ENCODE measurements at places on chromosomes 3 and 15.

DNA sequence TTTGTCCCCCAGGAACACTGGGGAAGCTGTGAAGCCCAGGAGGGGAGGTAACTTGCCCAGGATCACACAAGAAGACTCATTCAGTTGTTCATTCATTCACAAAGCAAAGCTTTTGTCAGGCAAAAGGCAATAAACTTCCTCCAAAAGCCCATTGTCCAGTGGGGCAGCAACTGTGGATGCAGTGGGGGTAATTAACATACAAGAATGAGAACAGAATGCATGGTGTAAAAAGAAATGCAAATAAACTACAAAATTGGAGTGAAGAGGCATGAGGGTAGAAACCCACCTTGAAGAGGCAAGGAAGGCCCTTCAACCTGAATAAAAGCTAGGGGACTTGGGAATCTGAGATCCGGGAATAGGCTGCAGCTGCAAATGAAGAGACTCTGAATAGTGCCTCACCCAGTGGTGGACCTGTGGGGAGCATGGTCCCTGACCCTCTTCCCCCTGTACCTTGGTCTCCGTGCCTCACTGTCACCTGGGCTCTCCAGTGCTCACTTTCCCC lies 363.6 kb downstream of the CLSTN2 start:
- DNase-seq, result no peak

DNA sequence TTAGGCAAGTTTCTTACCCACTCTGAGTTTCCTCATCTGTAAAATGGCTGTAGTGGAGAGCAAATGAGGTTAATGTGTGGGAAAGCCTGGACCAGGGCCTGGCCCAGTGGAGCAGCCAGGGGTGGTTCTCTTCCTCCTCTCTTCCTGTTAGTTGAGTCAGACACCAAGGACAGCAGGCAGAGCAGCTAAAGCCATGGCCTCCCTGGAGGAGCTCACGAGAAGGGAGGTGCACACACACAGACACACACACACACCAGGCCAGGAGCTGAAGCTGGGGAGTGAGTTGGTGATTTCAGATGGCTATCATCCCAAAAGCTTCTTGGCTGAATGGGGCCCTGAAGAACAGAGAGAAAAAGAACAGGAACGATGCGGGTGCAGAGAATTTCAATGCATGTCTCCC lies 33.2 kb upstream of the TSPAN3 start:
- DNase-seq, result no peak

DNA sequence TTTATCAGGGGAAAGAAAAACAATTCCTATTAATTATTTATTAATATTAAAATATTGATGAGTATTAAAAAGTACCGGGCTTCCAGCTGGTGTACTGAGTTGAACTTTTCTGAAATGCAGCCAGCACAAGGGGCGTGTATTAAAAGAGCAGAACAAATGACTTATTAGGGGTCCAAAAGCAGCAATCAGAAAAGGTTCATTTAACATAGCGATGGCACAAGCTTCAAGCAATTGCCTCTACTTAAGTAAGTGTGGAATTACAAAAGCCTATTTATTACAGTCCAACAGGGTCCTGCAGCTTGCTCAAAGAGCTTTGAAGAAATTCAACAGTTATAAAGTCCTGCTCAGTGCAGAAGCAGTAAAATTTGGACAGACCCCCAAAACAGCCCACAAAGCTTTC lies 285.6 kb downstream of the EPHA3 start:
- DNase-seq, result no peak

- no peak for DNase-seq
These were observed 124.3 kb upstream of the IGF1R start for GRCh38 chr15:98523912-98524662.

- no peak for DNase-seq
These were observed 53.6 kb upstream of the RBMS3 start for GRCh38 chr3:29227307-29227706.

- no peak for DNase-seq
These were observed 6.0 kb upstream of the RTP1 start for GRCh38 chr3:187191271-187191670.

DNA sequence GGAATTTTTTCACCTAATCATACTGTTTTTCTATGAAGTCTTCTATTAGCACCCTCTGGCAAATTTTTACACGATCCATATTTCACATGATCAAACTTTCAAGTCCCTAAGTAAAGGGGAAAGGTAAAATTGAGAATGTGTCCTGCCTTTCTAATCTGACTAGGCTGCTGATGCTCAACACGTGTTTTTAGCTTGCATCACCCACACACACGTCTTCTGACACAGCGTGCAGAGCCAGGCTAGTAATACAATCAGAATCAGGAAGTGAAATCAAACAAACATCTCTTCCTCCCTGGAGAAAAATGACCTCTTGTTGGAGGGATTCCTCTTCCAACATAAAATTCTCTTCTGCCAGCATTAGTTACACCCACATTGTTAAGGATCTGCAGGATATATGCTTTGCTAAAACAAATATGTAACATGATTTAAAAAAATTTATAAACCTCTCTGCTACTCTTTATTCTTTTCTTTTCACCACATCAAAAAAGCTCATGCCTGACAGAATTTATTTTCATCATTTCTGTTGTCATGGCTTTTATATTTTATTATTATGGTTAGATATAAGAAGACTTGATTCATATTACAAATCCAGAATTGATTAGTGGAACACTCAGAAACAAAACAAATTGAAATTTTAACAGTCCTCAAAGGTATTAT lies 122.4 kb downstream of the RAP2B start:
- peak; percentile 48 for DNase-seq

GRCh38 chr3:49713336-49714105 lies 6.0 kb downstream of the AMIGO3 start:
- no peak for DNase-seq

DNA sequence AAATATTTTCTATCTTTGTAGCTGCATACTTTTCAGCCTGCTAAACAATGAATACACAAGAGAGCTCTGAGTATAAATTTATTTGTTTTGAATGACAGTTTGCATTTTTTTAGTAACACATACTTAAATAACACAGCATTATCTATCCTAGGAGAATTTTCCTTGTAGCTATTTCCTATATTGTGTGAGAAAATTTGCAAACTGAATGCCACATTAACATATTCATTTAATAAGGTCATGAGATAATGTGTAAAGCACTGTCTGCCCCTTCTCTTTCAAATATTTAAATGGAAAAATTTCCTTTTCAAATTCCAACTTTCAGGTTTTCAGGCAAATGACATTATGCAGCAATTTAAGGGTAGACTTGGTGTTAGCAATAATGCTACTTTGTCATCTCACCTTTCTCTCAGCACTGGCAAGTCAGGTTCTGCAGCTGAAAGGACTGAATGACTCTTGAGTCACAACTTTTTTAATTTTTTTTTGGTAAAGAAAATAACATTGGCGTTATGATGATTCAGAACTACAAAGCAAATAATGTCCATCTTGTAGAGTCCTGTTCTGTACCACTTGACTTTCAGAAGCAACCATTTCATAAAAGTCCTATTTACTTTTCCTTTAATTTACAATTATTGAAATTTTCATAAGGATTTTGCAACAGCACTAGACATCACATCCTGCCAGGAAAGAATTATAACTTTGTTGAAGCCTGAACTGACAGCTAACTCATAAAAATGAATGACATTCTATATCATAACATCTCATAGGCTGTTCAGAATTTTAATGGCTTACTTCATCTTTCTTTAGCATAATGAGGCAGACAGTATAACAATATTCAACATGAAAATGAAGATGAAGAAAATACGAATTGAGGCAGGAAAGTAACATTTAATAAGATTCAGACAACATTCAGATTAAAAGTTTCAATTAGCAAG lies 681.6 kb upstream of the SEMA6D start:
- DNase-seq, result no peak

DNA sequence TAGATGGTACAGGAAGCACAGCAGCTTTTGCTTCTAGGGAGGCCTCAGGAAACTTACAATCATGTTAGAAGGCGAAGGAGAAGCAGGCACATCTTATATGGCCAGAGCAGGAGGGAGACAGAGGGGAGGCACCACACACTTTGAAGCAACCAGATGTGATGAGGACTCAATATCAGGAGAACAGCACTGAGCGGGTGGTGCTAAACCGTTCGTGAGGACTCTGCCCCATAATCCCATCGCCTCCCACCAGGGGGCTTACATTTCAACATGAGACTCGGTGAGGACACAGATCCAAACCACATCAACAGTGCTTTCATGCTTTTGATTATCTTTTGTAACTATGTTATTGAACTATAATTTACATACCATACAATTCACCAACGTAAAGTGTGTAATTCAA lies 7.6 kb upstream of the TMEM44 start:
- peak; percentile 34 for DNase-seq

DNA sequence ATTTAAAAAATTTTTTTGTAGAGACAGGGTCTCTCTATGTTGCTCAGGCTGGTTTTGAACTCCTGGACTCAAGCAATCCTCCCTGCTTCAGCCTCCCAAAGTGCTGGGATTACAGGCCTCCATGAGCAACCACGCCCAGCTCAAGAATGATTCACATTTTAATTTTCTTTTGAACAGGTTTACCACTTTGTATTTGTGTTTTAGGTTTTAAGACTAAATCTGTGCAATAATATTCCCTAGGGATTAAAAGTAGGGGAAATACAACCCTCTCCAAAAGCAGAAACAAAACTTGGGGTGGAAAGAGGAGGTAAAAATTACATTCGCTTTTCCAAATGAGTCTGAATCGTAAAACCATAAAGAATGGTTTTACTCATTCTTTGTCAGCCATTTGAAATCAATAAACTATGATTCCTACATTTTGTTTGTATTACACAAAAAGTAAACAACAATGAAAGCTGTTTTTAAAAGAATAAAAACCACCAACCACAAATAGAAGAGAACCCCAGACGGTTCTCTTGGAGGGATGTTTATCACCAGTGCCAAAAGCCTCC lies 37.8 kb downstream of the SLC24A1 start:
- DNase-seq, result no peak

DNA sequence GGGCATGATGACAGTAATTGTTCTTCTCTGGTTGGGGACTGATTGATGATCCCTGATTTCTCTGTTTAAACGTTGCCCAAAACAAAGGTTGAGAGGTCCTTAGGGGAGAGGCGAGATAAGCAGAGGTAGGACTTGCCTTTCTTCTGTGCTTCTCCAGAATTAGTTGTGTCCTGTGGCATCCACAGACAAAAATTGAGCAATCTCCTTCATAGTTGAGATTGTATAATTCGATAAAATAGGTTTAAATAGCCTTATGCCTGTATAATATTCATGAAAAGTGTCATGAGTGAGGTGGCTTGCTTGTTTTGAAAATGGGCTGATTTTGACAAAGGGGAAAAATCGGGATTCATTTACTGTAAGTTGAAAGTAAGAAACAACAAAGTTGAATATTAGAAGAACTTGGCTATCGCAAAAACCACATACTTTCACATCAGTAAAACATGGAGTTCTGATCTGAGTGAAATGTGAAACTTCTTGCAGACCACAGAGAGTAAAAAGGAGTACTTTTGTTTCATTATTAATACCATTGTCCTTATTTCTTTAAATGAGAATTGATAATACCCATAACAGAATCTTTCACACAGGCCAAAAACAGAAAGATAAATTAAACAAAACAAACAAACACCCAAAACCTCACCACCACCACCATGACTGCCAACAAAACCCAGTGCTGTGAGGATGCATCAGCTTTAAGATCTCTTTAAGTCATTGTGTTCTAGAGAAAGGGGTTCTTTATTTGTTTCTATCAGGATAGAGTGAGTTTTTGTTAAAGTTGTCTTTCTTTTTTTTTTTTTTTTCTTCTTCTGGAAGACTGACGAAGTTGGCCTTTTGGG lies 155.7 kb downstream of the LPP start:
- no peak for DNase-seq

DNA sequence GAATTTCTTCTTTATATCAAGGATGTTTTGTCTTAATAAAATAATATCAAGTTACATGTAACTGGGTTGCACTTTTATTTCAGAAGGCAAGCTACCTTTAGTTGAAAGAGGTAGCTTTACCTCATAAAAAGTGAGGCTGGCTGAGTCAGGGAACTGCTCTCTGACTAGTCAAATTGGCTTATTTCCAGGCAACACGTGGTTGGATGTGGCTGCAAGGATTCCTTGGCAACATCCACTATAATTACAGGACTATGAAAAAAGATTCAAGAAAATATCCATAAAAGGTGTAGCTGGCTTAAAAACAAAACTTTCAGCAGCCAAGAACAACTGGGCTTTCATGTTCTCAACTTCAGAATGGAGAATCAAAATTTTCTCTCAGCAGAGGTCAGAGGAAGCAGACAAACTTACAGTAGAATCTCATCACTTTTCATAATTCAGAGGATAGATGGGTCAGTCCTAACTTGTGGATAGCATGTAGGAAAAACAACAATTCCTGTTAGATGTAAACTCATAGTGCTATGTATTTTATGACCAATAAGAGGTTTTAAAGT lies 779.1 kb downstream of the MECOM start:
- no peak for DNase-seq

DNA sequence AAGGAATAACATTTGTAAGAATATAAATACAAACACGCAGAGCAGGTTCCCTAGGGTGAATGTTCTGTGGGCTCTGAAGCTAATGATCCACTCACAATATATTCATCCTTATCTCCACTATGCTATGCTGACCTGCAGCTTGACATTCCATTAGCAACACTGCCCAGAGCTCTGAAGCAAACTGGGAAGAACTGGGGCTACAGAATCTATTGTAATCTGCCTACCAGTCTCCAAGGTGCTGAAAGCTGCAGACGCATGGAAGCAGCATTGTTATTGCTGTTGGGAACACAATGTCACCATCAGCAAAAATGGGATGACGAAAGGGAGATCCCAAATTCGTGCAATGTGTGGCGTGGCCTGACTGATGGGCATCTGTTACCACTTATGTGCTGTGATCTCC lies 316.7 kb upstream of the RORA start:
- DNase-seq, result no peak

DNA sequence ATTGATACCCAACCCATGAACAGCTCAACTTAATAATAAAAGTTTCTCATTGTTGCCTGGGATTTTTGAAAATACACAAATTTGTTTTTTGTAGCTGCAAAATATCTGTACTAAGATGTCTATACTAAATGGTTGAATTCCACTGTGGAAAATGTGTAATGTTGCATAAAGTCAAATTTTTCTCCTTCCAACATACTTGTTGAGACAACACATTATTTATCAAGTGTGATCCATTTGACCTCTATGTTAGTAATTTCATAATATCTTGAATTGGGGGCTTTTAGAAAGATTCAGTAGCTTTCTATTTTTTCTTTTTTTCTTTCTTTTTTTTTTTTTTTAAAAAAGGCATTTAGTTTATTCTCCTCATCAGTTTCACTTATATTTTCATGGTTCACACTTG lies 88.0 kb downstream of the KCNMB2 start:
- no peak for DNase-seq

DNA sequence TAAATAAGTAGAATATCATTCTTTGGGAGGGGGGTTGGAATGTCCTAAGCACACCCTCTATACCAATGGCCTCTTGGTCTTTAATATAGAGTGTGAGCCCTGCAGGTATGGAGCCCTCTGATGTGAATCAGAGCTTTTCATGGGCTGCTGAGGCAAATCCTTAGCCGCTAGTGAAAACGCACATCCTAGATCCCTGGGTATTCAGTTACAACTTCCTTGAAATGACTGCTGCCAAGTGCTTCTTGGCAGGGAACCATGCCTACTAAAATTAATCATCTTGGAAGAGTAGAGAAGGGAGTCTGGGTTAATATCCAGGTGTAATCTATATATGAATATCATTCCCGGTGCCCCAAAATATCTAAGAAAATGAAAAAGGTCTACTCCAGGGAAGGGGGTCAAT lies 109.1 kb downstream of the POLQ start:
- no peak for DNase-seq
